ENCODE measurements at places on chromosomes 6 and 20.

GRCh38 chr6:1855890-1856289 is 246.2 kb downstream of the FOXC1 start:
- DNase-seq = no peak

DNA sequence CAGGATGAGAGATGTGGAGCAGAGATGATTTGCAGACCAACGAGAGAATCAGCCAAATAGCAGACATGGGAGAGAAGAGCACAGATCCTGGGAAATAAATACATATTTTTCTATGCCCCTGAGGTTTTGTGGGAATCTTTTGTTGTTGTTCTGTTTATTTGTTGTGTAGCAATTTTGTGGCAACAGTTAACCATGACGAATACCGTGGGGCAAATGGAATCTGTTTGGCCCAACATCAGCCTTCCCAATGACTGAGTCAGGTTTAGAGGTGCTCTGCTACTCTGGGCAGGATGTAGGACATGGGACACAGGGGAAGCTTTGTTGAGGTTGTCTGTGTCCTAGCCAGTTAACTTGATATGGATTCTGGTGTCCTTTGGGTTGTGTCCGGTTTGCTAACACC is 7.9 kb upstream of the SLC2A10 start:
- no peak for DNase-seq

GRCh38 chr6:168390749-168391420 is 50.1 kb upstream of the SMOC2 start:
- DNase-seq = no peak

DNA sequence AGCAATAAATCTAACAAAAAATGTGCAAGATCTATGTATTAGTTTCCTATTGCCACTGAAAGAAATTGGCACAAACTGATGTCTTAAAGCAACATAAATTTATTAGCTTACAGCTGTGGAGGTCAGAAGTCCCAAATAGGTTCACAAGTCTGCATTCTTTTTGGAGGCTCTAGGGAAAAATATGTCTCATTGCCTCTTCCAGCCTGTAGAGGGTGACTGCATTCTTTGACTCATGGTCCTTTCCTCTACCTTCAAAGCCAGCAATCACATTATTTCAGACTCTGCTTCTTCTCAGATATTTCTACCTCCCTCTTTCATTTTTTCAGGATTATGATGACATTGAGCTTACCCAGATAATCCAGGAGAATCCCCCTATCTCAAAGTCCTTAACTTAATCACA is 1531.1 kb downstream of the KHDRBS2 start:
- no peak for DNase-seq

DNA sequence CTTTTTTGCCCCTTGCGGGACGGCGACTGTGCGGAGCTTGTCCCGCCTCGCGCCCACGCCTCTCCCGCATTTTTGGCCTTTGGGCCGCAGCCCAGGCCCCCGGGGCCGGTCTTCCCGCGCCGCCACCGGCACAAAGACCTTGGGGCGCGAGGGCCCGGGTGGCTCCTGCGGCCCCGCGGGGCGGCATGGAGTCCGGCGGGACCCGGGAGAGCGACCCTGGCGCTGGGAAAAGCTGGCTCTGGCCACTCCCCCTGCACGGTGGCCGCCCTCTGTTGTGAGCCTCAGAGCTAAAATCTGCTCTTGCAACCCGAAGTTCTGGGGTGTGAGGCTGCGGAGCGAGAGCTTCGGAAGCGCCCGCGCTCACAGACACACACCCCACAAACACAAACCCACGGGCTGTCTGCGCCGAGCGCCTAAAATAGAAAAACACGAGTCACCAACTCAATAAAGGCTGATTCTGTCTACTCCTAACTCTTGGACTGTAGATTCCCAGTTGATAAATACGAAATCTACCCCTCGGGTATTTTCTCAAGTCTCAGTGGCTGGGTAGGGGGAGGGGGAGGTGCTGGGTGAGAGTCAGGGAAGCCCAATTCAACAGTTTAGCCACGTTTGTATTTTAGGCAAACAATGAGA is 496 bp upstream of the BEND3 start:
- DNase-seq = no peak

DNA sequence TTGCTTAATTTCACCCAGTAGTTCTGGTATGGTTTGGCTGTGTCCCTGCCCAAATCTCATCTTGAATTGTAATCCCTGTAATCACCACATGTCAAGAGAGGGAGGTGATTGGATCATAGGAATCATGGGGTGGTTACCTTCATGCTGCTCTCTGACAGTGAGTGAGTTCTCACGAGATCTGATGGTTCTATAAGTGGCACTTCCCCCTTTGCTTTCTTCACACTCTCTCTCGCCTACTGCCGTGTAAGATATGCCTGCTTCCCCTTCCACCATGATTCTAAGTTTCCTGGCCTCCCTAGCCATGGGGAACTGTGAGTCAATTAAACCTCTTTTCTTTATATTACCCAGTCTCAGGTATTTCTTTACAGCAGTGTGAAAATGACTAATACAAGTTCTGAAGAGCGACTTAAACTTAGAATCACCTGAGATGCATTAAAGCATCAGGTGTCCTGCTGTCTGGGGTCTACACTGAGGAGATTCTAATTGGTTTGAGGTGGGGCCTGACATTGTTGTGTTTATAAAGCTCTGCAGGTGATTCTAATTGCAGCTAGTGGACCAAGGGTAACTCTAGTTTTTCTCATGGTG is 82.1 kb upstream of the DTNBP1 start:
- no peak for DNase-seq

DNA sequence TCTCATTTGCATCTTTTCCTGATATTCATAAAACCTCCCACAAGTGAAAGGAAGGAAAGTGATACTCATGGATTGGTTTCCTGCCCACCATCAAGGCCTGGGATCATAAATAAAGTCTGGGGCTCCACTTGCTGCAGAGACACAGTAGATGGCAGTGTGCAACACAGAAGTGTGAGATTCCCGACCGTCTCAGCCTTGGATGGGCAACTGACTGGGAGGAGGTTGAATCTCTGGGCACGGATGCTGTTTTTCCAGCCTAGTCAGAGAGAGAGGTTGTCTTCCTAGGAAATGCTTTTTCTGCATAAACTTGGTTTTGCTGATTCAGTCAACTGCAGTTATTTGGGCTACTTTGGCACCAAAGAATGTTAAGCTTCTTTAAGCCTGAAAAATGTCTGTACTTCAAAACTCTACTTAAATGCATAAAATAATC is 9.9 kb upstream of the RFPL4B start:
- peak; percentile 55 for DNase-seq

GRCh38 chr6:72825315-72825911 is 203.5 kb downstream of the KCNQ5 start:
- DNase-seq = no peak

- no peak for DNase-seq
These were observed 65.9 kb downstream of the PREX1 start for GRCh38 chr20:48761874-48762273.

- DNase-seq = no peak
These were observed 73.5 kb downstream of the TNFRSF21 start for GRCh38 chr6:47235964-47236760.

DNA sequence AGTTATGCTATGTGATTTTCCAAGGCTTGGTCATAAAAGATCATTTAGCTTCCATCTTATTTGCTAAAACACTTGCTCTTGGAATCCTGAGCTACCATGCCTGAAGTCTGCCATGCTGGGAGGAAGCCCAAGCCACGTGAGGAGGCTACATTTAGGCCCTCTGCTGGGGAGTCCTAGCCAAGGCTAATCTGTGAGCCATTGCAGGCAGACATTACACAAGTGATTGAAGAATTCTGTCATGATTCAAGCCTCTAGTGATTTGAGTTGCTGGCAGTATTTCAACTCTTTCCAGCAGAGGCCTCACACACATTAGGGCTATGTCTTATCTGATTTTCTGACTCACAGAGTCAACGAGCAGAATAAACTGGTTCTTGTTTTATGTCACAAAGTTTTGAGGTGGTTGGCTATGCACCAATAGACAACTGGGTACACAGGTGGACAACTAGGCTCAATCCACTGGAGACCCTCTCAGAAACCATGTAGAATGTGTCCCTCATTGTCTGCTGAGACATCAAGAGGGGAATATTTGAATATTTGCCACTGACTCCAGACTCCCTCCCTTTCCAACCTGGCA is 227.2 kb upstream of the SULF2 start:
- DNase-seq = no peak

GRCh38 chr20:62666736-62667529 is 24.6 kb downstream of the SLCO4A1 start:
- peak; percentile 31 for DNase-seq

GRCh38 chr6:157124485-157125254 is 198.6 kb downstream of the TMEM242 start:
- DNase-seq = no peak
